NB4 (cell line): ENCODE measurements at places on chromosomes 5 and 9.

DNA sequence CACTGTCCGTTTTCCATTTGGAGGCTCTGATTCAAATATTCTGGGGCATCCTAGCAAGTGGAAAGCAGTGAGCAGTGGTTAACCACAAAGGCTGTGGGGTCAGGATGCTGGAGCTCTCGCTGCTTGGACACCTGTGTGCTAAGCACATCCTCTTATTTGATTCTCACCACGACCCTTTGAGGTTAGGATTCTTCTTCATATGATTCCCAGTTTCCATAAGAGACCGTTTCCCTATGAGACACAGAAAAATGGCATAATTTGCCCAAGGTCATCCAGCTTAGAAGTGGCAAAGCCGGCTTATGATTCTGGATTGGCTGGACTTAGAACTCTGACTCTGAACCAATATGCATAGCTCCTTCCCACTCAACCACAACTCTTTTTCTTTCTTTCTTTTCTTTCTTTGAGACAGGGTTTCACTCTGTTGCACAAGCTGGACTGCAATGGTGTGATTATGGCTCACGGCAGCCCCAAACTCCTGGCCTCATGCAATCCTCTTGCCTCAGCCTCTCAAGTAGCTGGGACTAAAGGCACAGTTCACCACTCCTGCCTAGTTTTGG, 207.7 kb downstream of the TTLL11 start:
- no peak for DNase-seq

DNA sequence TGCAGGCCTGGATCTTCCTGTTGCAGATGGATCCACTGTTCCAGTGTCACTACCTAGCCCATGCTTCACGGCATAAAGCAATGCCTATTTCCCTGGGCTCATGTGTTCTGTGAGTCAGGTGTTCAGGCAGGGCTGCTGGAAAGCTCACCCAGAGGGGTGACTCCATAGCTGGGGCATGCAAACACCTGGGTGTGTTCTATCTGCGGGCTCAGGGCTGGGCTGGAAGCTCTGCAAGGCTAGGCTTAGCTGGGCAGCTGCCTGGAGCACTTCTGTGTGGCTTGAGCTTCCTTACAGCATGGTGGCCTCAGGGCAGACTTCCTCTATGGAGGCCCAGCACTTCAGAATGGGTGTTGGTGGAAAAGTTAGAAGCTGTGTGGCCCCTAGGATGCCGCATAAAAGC, 139.9 kb downstream of the GADD45G start:
- DNase-seq = no peak

DNA sequence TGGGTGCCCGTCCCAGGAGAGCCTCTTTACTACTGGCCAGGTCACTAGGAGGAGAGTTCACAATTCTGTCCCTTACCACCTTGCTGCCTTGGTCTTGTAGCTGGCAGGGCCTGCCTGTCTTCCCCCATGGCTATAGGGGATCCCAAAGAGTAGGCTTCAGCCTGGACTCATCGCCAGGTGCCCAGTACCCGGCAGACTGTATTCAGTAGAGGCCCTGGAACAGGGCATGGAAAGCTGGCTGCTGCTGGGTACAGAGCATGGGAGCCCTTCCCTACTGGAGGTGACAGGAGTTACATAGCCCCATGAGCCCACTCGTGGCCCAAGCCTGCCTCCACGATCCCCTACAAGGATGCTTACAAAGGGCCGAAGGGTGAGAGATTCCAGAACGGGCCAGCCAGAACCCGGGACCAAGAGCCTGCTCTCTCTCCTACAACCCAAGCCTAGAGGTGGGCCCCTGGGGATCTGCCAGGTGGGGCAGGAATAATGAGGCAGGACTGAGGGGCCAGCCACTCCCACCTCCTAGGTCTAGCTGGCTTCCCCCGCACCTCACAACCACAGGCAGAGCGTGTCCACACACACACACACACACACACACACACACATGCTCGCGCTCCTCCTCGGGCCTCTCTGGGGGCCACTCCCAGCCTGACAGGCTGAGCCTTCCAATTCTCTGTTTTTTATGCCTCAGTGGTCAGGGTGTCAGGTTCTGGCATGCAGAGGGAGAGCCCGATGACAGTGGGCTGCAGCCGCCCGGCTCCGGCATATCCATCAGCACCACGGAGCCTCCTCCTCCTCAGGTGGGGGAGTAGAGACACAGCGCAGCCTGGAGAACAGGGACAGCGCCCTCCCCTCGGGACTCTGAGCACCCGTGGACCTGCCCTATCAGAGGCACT, 186.0 kb downstream of the PAX5 start:
- DNase-seq = no peak

GRCh38 chr9:4306066-4306776, 6.4 kb upstream of the GLIS3 start:
- peak; percentile 32 for DNase-seq

DNA sequence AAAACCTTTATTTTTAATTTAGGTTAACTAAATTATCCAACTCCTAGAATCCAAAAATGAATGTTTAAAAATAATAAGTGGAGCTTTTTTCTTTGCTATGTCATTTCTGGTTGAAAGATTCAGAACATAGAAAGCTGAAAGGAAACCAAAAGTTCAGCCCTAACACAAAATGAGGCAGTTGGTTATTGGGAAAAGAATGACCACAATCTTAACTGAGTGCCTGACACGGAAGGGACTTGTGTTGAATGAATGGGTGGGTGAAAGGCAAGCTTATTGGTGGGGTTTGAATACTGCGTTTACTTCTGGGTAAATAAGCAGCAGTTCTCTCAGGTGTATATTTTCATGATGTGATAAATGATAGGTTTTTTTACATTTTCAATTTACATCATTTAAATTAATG, 243.5 kb downstream of the IRX1 start:
- no peak for DNase-seq

DNA sequence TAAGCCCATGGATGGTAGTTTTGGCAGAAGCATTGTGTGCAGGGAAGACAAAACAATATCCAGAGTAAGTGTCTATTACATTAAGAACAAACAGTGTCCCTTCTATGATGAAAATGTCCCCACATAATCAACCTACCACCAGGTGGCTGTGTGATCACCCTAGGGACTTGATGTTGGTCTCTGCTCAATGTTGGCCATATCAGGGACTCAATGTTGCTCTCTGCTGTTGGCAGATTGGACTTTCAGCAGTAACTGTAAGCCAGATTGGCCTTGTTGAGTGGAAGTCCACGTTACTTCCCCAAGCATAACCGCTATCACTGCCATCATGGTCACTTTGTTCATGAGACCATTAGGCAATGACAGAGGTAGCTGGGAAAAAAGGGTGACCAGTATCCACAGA, 52.8 kb upstream of the PRSS3 start:
- DNase-seq = peak; percentile 40
